ENCODE measurements at places on chromosomes 3 and 15. TPM values are rescaled to one million over a fixed set of nuclear protein-coding genes. Genes with fewer than 3 reads are reported as not detected.

CNBP gene
- total RNA-seq = 400 TPM

TAMM41 gene
- total RNA-seq = 52.2 TPM

LIPC gene
- not detected for total RNA-seq

B3GALNT1 gene
- total RNA-seq = 0.89 TPM

ROPN1 gene
- not detected for total RNA-seq

SELENOK gene
- 43.2 TPM for total RNA-seq

GOLGA6L7 gene
- total RNA-seq = not detected

NR2E3 gene
- total RNA-seq = not detected

ITIH3 gene
- total RNA-seq = not detected
